Activated T-helper 2 cell treated with anti-CD3 and anti-CD28 coated beads, Interferon-gamma antibody, Interleukin-2, Interleukin-4, amounts not matched to agents 10 μg/mL and 5 μg/mL and 100 μg/mL, durations not matched to agents 14 hours and 24 hours and 36 hours (primary cell): ENCODE measurements at places on chromosomes 4 and X.

- DNase-seq, result no peak
These were observed 298.1 kb downstream of the INPP4B start for GRCh38 chr4:142547974-142548373.

DNA sequence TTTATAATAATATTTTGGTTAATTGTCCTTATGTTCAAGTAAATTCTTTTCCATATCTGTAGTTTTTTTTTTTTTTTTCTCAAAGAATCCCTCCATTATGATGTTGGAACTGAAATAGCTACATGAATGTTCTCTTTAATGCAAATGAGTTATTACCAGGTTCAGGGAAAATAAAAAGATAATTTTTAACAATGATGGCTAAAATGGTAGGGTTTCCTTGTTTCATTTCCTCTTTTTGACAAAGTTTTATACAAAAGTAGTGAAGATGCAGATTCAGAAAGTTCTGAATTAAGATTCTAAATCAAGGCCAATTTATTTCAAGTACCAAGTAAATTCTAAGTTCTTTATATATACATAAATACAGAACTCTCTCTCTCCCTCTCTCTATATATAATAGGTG is 779.0 kb upstream of the INTU start:
- no peak for DNase-seq

DNA sequence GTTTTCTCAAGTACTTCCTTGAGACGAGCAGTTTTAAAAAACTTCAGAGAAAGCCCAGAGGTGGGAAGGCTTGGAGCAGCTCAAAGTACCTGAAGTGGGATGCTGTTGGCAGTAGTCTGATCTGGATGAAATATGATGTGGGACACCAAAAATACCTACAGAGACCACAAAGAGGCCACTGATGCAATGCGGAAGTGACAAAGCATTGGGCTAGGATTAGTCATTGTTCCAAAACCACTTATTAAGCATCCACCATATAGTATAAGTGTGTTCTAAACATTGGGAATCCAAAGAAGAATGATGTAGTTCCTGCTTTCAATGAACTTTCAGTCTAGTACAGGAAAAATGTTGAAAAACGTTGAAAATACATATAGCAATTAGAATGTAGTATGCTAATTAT is 386.1 kb upstream of the CNKSR2 start:
- no peak for DNase-seq

- DNase-seq, result no peak
These were observed 47.5 kb upstream of the NSUN7 start for GRCh38 chr4:40702137-40702799.

DNA sequence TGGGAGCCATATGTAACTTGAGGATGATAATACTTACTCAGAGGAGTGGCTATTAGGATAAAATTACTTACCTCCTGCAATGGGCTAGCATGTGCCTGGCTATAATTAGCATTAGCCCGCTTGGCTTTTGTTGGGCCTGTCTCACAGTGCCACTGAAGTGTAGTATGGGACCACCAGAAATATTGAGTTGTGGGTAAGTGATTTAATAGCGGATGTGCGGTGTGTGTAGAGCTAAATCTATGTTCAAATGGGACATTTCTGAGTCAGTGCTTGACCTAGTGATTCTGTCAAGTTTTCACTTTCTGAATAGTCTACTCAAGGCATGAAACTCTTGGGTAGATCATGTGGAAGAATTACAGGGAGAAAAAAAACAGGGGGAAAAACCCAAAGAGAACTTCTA is 3.5 kb upstream of the CLNK start:
- no peak for DNase-seq

- DNase-seq, result no peak
These were observed 245.5 kb downstream of the EVC2 start for GRCh38 chr4:5462896-5463295.
